RCC 7860 (cell line): ENCODE measurements at places on chromosomes 3 and 15.

- no peak for DNase-seq
Measured at GRCh38 chr3:130621824-130622223, 104.8 kb downstream of the COL6A6 start.

- DNase-seq: no peak
Measured at GRCh38 chr15:67406257-67406861, 114.6 kb upstream of the C15orf61 start.

DNA sequence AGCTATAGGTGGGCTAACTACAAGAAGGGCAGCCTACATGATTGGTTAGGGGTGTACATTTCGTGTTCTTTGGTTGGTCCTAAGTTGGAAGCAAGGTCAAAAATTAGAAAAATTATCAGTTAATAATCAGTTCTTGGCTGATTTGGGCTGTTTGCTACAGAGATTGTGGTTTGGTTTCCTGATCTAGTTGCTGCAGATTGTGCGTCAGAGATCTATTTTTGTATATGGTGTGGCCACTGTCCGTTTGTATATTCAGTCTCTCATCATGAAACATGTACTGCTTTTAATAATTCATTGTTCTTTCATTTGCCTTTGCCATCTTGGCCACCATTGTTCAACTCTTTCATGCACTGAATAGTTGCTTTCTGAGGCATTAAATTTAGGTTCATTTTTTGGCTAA is 80.9 kb downstream of the LRRC3B start:
- DNase-seq: no peak

- DNase-seq: no peak
Measured at GRCh38 chr3:49699281-49699979, 10.1 kb downstream of the RNF123 start.

DNA sequence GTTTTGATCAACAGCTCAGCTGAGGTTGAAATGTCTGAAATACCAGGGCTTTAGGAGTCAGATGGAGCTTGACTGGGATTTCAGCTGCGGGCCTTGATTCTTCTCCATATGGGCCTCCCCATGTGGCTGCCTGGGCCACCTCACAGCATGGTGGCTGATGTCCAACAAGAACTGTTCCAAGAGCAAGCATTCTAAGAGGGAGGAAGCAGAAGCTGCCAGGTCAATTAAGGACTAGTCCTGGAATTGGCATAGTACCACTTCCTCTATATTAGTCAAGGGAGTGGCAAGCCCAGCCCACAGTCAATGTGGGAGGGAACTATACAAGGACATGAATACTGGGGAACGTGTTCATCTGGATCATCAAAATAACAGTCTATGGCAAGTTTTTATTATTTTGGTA is 181.7 kb upstream of the ANKRD28 start:
- DNase-seq: no peak

DNA sequence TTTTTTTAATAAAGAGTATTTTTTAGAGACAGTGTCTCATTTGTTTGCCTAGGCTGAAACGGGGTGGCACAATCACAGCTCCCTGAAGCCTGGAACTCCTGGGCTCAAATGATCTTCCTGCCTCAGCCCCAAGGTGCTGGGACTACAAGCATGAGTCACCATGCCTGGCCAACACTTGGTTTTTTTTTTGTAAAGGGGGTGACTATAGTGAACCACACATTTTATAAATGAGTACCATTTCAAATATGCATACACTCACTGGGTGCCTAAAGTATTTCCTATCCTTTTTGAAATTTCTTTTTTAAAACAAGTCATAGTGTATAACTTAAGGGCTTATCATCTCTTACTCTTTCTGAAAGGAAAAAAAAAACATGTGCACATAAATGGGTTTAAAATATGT is 325.2 kb upstream of the MEIS2 start:
- DNase-seq: no peak

DNA sequence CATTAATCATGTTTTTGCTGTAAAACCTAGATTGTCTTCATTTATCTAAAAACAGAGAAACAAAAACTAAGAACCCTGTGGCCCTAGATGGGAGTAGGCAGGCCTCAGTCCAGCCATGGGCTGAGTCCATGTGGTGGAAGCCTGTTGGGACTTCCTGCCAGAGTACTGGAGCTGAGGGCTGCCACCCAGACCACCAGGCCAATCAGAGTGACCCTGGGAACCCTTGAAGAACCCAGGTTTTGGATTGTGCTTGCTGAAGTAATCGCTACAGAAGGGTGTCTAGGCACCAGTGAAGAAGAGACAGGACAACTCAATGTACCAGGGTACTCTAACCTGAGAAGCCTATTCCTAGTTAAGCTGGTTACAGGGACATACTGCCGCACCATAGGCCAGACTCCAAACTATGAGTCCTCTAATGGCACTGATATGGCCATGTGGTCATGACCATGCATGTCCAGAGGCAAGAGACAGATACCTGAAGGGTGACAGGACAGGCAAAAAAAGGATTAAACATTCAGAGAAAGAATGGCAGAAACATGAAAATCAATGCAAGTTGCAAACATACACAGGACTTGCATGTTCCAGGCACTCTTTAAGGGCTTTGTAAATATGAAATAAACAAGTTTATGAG is 12.9 kb downstream of the CSRNP1 start:
- DNase-seq: no peak
